Tibial nerve (tissue), 4 donors: ENCODE measurements at places on chromosomes 2 and 18. TPM values are rescaled to one million over a fixed set of nuclear protein-coding genes. Genes with fewer than 3 reads are reported as not detected.

Gene CNGA3
- not detected for total RNA-seq

Gene IL1RL1
- 17.7 TPM for total RNA-seq

Gene TUBA4A
- total RNA-seq = 9.2 TPM

Gene ERFE
- not detected for total RNA-seq

Gene PPIG
- total RNA-seq = 30.0 TPM
